MCF 10A (cell line): ENCODE measurements at places on chromosomes 3 and 15.

DNA sequence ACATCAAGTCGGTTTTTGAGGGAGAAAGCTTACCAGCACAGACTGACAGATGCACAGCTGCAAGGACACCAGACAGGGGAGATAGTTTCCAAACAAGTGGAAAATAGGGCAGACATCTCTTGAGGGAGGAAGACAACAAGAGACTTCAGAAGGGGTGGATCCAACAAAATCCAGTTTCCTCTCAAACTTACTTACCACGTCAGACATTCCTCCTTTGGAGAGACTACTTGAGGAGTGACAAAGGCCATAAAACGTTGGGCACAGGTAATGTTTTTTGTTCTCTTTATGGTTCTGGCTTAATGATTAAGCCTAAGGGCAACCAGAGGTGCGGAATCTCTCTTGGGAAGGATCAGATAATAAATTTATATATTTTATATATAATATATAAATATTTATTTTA, 76.1 kb downstream of the CD200 start:
- no peak for DNase-seq

- peak; percentile 93 for DNase-seq
These were observed at the start of gene MEX3B for GRCh38 chr15:82045892-82046665. MEX3B (minus strand) TSS chr15:82046018; CDS start chr15:82045705, 313 bp downstream.

- no peak for DNase-seq
These were observed 173.3 kb downstream of the ALDH1A2 start for GRCh38 chr15:57892181-57892580.

DNA sequence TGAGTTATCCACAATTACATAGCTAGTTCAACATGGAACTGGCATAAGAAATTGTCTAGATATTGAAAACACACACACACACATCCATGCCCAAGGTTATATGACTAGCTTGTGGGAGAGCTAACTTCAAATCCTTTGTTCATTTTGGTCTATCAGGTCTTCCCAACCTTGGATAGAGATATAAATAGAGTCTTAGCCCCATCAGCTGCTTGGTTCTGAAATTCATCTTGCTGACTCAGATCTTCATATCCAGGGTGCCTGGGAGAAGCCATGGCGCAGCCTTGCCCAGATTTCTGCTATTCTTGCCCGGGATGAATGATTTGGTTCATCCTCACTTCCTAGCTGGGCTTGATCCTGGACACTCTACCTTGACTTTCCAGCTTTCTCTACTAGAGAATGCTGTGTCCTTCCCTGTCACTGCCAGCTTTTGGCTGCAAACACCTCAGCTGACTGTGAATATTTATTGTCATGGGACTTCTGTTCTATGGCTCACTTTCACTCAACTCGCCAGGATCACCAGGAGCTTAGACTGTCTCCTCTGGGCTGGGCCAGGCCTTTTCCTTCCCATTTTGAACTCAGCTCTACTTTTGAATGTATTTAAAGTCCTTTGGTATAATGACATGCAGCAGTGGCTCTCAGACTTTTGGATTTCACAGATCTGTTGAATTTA, 324.4 kb downstream of the AGBL1 start:
- DNase-seq = no peak

- no peak for DNase-seq
These were observed 177.8 kb upstream of the CDIN1 start for GRCh38 chr15:36401586-36401966.

DNA sequence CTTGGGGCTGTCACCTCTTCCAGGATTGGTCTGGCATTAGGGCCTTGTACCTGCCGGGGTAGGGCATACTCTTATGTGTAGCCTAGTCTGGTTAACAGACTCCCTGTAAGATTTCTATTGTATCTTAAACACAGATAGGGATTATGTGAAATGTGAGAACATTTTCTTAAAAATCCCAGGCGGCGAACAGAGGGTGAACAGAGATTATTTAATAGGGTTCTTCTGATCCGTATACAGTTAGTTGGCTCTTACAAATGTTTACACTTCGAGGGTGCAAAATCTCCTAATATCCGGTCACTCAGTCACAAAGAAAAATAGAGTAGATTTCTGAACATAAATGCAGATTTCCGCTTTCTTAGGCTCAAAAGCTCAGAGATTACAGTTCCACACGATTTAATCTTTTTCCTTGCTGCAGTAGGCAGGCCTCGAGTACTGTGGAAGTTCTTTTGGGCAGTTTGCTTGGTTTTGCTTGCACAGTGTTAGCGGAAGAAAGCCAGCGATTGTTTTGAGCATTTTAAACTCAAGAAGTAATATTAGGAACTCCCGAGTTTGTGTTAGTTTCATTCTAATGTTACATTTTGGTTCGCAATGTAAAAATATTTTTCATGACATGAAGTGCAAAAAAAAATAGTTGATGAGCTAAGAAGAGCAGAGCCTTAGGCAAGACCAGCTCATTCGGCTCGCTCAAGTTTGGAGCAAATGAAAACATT, 993 bp downstream of the PLCL2 start:
- no peak for DNase-seq

- DNase-seq = peak; percentile 73
These were observed 79.8 kb downstream of the RHCG start for GRCh38 chr15:89416339-89417183.

DNA sequence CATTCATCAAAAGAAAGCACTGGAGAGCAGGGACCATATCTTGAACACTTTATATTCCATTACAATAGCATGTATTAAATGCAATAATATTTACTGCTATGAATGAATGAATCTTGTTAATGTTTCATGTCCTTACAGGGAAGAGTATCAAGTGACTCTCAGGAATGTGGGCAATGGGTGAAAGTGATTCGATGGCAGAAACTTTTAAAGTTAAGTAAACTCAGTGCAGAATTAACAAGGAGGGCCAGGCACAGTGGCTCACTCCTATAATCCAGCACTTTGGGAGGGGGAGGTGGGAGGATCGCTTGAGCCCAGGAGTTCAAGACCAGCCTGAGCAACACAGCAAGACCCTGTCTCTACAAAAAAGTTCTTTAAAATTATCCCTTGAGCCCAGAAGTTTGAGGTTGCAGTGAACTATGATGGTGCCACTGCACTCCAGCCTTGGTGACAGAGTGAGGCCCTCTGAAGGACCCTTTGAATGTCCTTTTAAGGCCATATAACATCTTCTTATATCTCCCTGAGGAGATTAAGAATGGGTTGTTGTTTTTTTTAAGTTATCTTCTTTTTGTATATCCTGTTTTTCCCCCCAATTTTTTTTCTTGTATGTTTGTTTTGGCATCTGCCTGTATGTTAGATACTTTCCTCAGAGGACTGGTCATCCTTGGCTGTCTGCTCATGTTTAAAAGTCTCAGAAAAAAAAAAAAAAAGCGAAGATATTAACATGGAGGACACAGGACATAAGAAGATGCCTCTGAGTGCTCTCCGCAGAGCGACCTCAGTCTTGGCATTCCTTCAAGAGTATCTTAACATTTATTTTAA, 9.6 kb upstream of the FSIP1 start:
- no peak for DNase-seq

DNA sequence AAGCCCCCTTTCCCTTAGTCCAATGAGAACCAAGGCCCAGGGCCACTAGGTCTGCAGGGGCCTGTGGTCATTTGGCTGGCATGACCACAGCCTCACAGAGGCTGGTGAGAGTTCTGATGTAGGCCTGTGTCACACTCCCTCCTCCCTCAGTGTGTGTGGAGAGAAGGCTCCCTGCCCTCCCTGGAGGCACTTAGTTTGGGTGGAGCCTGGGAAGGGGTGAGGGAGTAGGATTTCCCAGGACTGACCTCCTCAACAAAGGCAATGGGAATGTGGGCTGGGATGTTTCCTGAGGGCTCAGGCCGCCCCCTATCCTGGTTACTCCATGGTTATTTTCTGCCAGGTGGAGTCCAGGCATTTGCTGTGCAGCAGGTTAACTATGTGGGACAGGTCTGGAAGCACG, 7.6 kb downstream of the TEX264 start:
- DNase-seq = no peak

DNA sequence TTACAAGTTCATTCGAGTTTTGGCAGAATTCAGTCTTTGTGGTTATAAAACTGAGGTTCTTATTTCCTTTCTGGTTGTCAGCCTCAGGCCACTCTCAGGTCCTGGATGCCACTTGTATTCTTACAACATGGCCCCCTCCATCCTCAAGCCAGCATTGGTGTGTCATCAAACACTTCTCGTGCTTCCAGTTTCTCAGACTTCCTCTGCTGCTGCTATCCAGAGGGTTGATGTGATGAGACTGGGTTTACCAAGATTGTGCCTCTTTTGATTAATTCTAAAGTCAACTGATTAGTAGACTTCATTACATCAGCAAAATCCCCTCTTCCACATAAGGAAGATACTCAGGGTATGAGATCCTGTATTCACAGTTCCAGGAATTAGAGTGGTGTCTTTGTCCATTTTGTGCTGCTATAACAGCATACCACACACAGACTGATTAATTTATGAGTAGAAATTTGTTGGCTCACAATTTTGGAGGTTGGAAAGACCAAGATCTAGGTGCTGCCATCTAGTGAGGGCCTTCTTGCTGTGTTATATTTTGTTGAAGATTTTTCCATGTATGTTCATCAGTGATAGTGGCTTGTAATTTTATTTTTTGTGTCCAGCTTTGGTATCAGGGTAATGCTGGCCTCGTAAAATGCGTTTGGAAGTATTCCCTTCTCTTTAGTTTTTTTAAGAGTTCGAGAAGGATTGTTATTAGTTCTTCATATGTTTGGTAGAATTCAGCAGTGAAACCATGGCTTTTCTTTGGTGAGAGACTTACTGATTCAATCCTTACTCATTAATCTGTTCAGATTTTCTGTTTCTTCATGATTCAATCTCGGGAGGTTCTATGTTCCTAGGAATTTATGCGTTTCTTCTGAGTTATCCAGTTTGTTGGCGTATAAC, 11.1 kb downstream of the LRCH3 start:
- peak; percentile 57 for DNase-seq

DNA sequence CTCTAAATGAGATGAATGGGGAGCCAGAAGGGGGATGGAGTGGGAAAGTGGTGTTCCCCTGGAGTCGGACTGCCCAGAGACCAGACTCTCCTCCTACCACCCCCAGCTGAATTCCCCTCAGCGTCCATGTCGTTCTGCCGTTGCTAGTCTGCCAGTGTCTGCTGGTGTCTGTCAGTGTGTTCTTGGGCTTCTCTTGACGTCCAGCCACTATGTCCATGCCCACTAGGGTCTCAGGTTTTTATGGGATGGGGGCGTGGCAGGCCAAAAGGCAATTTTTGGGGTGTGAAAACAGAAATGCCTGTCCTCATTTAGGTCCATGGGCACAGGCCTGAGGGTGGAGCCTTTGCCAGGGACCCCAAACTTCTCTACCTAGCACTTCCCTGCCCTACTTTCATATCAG, 589.6 kb downstream of the IGSF11 start:
- no peak for DNase-seq

DNA sequence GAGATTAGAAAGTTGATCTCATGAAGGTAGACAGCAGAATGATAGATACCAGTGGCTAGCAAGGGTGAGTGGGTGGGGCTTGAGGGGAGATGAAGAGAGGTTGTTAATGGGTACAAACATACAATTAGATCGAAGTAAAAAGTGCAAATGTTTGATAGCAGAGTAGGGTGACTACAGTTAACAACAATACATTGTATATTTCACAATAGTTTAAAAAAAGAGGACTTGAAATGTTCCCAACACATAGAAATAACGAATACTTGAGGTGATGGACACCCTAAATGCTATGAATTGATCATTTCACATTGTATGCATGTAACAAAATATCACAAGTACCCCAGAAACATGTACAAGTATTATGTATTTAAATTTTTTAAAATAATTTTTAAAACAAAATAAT, 47.3 kb downstream of the ADAM10 start:
- DNase-seq = no peak
